ENCODE measurements at places on chromosomes 2 and 18.

- DNase-seq, result peak; percentile 15
Measured at GRCh38 chr2:206457188-206457634, 13.9 kb downstream of the ADAM23 start.

- no peak for DNase-seq
Measured at GRCh38 chr2:128439031-128439790, 120.5 kb upstream of the HS6ST1 start.

- no peak for DNase-seq
Measured at GRCh38 chr18:76587879-76588271, 92.8 kb upstream of the ZNF516 start.

DNA sequence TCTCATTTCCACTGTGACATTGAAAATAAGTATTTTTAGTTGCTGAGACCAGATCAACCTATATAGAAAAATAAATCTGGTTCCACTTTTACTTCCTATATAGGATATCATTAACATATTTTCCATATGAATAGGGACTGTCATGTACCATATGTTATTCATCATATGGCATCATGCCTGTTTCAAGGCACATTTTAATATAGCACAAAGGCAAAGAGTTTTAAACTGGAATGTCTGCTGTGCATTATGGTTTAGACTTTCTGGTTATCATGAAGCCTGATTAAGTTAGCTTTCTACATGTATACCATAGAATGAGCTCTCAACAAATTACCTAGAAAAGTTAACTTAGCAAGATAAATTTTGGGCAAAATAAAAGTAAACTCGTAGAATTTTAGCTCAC lies 53.0 kb upstream of the ACYP2 start:
- DNase-seq, result no peak

DNA sequence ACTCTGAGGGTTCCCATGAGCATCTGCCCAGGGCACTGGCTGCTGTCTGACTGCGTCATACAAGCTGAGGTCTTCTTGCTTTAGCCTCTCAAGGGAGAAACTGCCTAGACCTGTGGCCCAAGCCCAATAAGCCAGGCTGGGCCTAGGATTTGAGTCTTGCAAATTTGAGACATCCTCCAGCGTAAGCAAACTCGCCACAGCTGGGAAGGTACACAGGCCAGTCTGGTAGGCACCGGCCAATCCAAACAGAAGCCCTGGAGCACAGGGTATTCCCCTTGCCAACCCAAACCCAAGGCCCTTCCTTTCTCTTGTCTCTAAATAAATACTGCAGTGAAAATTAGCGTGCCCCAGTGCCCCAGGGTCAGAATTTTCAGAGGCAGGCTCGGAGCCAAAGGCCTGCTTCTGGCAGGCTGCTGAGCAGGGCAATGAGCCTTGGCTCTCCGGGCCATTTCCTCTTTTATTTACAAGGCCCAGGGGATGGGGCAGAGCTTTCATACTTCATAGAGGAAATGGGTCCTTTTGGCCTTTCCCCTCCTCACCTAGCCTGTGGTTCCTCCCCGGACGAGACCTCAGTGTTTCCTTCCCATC lies 33.3 kb downstream of the POLR1A start:
- DNase-seq, result peak; percentile 46

DNA sequence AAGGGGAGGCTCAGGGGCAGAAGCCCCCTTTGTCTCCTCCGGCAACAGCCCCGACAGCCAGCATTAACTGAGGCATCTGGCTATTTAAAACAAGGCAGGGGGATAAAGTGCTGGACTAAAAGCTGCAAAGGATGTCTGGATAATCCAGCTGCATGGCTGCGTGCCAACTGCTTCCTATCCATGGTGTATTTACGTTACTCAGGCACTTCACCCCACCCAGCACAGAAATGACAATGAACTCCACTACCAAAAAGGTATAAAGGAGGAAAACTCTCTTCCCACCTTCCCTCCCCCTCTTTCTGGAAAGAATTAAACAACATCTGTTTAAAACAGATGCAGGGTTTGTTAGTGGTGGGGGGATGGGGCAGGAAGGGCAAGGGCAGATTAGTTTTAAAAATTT lies 82.5 kb downstream of the SPRED2 start:
- no peak for DNase-seq

DNA sequence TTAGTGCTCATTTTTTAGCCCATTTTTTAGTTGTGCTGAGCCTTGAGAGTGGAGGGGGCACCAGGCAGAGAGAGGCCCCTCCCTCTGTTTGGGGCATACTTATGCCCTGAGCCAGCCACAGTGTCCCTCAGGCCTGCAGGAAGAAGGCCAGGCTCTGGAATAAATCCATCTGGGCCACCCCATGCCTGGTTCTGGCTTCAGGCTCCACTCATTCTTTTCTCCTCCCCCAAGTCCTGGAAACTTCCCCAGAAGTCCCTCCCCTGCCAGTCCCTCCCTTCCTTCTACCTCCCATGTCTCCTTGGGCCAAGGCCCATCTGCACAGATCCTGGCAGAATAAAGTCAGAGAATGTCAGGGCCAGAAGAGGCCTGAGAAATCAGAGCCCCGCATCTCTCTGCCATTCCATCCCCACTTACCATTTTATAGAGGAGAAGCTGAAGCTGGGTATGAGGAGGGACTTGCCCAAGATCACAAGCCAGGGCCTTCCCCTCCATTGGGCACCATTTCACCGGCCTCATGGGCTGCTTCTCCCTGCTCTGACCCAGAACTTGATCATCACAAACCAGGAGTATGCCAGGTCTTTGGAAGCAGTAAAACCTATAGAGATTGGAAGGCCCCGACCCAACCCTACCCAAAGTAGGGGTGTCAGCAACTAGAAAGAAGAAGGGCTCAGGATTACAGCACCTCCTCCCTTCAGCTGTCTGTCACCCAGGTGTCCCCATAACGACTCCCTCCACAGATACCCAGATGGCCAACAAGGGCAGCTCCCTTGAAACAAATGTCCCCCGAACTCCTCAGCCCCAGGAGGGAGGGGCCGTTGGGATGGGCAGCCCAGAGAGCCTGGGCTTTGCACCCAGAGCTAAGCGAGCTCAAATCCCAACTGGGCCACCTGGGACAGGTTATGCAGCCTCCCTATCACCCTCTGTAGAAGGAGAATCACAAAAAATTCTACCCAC lies 108.4 kb downstream of the POLR1A start:
- DNase-seq, result no peak

DNA sequence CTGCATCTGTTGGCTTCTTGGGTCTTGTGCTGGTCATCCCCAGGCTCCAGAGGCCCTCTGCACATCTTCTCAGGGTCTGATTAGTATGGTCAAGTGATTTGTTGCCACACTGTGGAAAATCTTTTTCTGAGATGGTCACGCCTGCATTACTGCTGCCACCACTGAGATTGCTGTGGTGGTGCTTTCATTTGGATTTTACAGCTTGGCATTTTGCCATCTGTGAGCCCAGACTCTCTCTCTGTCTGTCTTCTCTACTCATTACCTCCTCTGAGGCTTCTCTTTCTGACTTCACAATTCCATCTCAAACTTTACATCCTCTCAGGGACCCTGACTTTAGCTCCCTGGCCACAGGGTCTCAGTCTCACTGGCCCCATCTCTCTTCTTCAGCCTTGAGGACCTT lies 154.6 kb downstream of the LRRTM1 start:
- DNase-seq, result no peak

GRCh38 chr18:46350598-46351159 lies 246.5 kb downstream of the HAUS1 start:
- DNase-seq, result no peak

- DNase-seq, result no peak
Measured at GRCh38 chr2:219247678-219248642, 2.7 kb downstream of the STK16 start.

- no peak for DNase-seq
Measured at GRCh38 chr18:36912887-36913286, 84.0 kb downstream of the KIAA1328 start.

GRCh38 chr2:239778861-239779558 lies 246.1 kb downstream of the NDUFA10 start:
- DNase-seq, result no peak

DNA sequence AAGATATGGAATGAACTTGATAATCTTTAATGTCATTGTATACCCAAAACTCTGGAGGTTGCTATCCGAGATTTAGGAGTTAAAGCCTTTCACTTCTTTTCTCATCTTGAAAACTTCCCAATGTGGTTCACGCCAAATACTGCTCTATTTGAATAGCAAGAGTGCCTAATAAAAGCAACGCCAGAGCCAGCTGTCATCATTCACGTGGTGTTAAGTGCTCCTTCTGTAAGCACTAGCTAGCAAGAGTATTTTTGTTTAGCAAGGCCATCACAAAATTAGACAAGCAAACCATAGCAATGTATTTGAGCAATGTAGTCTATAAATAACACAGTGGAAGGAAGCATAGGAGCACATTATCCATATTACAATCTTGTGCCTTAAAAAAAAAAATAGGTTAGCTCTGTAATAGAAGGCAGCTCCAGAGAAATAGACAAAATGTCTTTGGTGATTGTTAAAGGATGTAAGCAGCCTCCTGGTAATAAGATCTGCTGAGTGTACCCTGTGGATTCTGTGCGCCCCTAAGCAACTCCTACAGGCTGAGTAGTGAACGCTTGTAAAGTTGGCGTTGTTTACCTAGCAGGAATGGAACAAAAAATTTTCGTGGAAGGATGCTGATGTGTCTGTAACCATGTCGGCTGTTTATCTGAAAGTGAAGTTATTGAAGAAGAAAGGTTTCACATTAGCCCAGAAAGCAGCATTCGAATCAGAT lies 518.0 kb downstream of the CNTNAP5 start:
- DNase-seq, result no peak

GRCh38 chr18:7871560-7872456 lies 304.7 kb downstream of the PTPRM start:
- DNase-seq, result no peak

DNA sequence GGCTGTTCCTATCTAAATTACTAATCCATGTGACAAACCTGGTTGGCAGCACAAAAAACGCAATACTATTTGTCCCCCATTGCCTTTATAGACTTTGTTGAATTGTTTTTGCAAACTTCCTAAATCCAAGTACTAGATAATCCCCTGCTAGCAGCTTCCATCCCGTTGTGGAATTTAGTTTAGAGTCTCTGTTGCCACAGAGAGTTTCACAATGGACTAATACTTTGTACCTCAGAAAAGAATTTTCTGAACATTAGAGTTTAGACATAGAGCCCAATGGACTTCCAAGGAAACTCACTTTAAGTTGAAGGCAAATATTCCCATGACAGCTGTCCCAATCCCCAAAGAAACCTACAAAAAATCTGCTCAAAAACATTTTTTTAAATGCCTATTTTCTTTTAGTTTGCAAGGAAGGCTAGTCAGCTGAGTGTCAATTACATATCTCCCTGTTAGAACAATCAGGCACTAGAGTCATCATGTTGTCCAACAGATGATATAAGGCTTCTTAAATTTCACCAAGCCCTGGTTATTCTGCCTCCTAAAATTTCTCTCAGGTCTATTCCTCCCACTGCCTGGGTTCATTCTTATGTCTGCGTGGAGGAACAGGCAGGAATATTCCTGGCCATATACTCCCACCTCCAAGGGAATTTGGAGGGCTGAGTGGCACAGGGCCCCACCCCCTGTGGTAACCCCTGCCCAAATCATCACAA lies 27.2 kb downstream of the RNF152 start:
- DNase-seq, result no peak

GRCh38 chr2:61816480-61817355 lies 37.1 kb downstream of the FAM161A start:
- no peak for DNase-seq

- DNase-seq, result no peak
Measured at GRCh38 chr2:203719456-203720410, 13.3 kb downstream of the CD28 start.

DNA sequence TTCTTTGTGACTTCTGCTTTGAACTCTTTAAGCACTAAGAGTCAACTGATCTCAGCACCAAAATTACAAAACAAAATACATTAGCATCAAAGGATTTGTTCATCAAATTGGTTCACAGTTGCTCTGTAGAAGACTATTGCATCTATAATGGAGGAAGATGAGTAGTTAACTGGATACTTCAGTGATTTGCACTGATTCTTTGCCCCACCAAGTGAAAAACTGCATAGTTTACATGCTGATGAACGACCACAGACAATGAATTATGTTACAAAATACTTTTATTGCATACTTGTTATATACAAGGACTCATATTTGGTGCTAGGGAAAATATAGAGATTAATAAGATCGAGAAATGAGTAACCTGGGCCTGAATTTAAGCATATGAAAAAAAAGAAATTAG lies 107.2 kb downstream of the SCG2 start:
- no peak for DNase-seq

DNA sequence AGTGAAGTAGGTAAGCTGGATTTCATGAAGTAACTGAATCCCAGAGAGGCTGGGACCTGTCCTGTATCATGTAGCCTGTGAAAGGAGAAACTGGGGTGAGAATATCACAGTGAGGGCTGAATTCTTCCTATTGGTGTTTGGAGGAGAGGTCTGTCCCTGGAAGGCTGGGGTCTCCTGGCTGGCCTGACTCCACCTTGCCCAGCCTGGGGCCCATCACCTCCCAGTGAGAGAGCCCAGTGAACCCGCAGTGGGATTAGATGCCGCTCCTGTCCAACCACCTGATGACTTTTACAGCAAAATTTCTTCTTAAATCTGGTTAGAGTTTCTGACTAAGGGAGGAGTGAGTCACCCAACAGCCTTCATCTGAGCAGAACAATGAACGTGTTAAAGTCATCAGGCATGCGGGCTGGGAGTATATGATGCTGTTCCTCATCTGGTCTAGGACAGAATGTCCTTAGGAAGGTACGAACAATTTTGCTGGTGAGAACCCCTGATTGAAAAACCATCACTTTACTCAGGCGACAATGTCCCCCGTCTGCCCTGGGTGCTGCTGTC lies 152.9 kb downstream of the LPIN1 start:
- DNase-seq, result no peak

DNA sequence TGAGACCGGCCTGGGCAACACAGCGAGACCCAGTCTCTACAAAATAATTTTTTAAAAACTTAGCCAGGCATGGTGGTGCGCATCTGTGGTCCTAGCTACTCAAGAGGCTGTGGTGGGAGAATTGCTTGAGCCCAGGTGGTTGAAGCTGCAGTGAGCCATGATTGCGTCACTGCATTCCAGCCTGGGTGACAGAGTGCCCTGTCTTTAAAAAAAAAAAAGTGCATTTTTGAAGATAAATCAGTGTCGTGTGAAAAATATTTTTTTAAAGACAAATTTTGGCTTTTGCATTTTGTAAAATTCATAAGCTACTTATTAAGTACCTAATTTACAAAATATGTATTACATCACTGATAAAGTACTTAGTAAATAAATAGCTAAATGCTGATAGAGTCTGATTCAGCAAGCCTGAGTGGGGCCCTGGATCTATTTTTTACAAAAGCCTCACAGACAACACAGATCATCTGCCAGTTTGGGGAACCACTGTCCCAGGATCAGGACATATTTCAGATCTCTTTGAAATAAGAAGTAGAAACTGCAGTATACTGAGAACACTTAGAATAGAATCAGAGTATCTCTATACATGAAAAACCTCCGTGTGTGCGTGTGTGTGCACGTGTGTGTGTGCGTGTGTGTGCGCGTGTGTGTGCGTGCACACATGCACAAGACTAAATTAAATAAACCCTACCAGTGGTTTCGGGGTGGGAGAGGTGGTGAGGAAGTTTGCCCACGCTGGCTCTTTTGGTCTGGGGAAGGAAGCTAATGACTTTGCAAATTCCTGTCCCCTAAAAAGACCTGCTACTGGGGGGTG lies 61.6 kb downstream of the AAK1 start:
- DNase-seq, result no peak

GRCh38 chr2:238493880-238494572 lies 67.3 kb downstream of the ASB1 start:
- no peak for DNase-seq
